Osteocyte (in vitro differentiated cells): ENCODE measurements at places on chromosomes 12 and 14.

DNA sequence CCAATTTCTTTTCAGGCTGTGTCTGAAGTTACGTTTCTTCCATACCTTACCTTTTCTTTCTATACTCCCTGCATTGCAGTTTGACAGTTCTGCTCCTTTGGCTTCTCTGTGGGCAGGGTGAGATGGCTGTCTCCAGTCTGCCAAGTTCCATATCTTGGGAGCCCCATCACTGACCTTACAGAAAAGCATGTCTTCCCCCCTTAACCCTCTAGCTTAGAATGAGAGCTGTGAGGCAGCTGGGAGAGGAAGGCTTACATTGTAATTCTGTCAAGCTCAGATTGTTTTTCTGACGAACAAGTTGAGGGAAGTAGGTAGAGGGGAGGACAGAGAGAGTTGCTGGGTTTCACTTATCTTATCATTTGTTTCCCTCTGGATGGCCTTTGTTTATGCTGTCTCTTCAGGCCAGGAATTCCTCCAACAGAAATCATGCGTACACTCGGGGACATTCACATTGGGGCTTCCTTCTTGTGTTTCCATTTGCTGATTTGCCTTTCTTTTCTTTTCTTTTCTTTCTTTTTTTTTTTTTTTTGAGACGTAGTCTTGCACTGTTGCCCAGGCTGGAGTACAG lies 9.3 kb downstream of the DAAM1 start:
- H3K36me3 ChIP-seq: no peaks in the 10 kb centered on the region
- peaks cover 25% of the 10 kb centered on the region for H3K4me1 ChIP-seq
- no peaks in the 10 kb centered on the region for H3K27me3 ChIP-seq
- H3K27ac ChIP-seq: no peak overlapping the region

DNA sequence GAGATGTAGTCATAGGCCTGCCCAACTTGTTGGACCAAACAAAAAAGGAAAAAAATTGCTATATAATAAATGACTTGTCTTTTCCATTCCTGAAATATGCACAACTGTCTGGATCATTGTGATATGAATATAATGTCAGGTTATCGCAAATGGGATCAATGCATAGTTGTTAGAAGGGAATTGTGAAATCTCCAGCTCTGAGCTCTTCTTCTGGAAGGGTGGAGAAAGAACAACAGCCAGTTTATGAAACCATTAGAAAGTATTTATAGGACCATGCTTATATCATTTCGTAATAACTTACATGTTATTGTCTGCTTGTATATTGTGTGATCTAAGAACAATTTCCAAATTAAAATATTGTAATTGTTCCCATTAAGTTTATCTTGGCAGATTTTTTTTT lies 35.7 kb upstream of the HIF1A start:
- no peaks in the 10 kb centered on the region for H3K27me3 ChIP-seq
- H3K4me3 ChIP-seq: no peak overlapping the region
- DNase-seq: no peak
- H3K27ac ChIP-seq: peak overlapping the region; percentile 89
- no peaks in the 10 kb centered on the region for H3K36me3 ChIP-seq

DNA sequence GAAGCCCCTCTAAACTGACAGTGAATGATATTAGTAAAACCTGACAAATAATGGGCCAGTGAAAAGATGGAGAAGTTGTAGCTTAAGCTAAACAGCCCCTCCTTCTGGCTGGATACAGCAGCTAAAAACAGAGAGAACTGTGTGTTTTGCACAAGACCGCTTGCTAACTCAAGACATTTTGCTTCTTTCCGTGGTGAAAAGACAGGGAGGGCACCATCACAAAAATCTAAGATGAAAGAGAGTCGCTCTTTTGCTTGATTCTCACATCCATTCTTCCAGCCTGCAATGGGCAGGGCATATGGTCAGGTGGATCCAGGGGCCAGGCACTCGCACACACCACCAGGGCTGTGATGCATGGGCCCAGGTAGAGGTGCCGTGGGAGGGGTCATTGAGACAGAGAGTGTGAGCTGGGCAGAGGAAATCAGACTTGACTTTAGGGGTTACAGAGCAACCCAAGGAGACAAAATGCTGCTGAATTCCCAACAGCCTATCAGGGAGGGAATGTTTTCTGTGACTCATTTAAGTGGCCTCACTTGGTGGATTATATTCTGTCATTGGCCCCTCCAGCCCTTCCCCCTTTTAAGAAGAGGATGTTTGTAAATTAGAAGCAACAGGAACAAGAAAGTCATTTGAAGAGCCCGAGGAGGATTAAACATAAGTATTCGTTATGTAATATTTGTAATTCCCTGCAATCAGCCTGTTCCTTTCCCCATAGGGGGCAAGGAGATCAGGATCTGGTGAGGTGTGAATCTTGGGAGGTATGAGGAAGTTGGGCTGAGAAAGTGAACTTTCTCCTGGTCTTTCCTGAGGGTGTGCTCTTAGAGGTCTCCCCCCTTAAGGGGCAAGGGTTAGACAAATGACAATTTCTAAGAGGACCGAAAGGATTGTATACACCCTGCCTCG lies 12.3 kb downstream of the EMP1 start:
- H3K36me3 ChIP-seq: peaks cover 1% of the 10 kb centered on the region
- peak overlapping the region; percentile 46 for H3K27ac ChIP-seq
- DNase-seq: no peak
- H3K4me1 ChIP-seq: peaks cover 73% of the 10 kb centered on the region
- no peaks in the 10 kb centered on the region for H3K27me3 ChIP-seq
- H3K4me3 ChIP-seq: no peak overlapping the region

DNA sequence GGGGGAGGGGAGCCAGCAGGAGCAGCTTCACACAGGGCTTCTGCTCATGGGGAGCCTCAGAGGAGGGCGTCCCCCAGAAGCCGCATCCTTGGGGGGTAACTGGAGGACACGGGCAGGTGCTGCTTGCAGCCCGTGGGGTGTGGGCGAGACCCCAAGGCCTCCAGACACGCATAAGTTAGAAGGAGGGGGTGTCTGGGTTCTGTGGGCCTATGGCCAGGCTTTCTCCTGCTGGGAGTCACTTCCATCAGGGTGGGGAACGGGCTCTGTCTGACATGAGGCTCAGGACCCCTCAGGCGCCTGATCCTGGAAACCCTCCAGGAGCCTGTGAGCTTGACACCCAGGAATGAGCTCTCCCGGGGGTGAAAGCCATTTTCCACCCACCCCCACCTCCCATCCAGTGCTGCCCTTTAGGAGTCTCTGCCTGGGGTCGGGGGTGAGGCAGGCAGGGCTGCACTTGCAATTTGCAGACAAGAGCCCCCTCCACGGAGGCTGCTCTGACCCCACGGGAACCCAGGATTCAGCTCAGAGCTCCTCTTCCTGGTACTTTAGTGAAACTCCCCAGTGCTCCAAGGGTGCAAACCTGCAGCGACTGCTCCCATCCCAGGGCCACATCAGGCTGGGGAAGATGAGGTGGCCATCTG lies 325.7 kb downstream of the ADGRD1 start:
- H3K27me3 ChIP-seq: no peaks in the 10 kb centered on the region
- no peak overlapping the region for H3K27ac ChIP-seq
- no peak for DNase-seq
- H3K4me1 ChIP-seq: no peaks in the 10 kb centered on the region
- no peak overlapping the region for H3K4me3 ChIP-seq
- H3K36me3 ChIP-seq: no peaks in the 10 kb centered on the region

GRCh38 chr14:34460841-34461240 lies 1.2 kb downstream of the SPTSSA start:
- H3K27me3 ChIP-seq: no peaks in the 10 kb centered on the region
- H3K36me3 ChIP-seq: peaks cover 3% of the 10 kb centered on the region
- no peak for DNase-seq
- peak overlapping the region; percentile 92 for H3K4me3 ChIP-seq

- no peak overlapping the region for H3K27ac ChIP-seq
- DNase-seq: no peak
- no peaks in the 10 kb centered on the region for H3K27me3 ChIP-seq
- peaks cover 22% of the 10 kb centered on the region for H3K4me1 ChIP-seq
These were observed 139.3 kb downstream of the TTC7B start for GRCh38 chr14:90676912-90677311.

DNA sequence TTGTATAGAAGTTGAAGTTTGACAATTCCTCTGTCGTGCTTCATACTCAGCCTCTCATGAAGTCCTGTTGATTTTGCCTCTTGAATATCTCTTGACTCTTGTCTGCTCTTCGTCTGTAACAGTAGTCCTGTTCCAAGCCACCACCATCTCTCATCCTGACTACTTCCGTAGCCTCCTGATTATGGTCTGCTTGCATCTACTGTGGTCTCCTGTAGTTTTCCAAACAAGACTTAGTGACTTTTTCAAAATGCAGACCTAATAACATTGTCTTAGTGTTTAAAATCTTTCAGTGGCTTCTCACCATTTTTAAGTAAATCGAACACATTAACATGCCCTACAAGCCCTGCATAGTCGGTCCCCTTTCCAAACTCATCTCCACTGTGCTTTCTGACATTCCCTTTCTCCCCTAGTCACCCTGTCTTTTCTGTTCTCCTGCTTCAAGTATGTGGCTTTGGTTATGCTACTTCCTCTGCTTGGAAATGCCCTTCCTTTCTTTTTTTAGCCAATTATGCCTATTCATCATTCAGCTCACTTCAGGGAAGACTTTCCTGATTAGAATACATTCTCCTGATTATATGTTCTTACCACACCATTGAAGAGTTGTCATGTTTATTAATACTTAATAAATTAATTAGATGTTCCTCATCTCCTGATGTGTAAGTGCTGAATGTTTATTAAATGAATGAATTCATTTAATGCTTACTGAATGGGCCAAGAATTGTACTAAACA lies 2.0 kb downstream of the SCYL2 start:
- DNase-seq: no peak
- no peaks in the 10 kb centered on the region for H3K36me3 ChIP-seq
- H3K27ac ChIP-seq: peak overlapping the region; percentile 90
- H3K27me3 ChIP-seq: no peaks in the 10 kb centered on the region
- H3K4me3 ChIP-seq: peak overlapping the region; percentile 99

GRCh38 chr12:112182499-112182898 lies 57.1 kb downstream of the TRAFD1 start:
- H3K27ac ChIP-seq: no peak overlapping the region
- no peak overlapping the region for H3K4me3 ChIP-seq
- H3K27me3 ChIP-seq: no peaks in the 10 kb centered on the region
- peaks cover 31% of the 10 kb centered on the region for H3K36me3 ChIP-seq
- DNase-seq: no peak

DNA sequence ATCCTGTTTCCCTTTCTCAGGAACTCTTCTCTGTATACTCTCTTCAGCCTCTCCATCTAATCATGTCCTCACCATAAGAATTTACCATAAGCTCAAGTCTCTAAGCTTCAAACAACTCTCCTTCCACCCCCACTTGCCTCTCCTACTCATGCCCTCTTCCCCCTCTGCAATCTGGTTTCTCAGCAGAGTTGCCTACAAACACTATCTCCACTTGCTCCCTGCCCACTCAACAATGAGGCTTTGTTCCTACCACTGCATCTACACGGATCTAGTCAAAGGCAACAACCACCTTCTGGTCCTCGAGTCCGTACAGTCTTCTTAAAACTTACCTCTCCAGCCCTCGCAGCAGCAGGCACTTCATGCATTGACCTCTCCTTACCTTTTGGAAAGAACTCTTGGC lies 17.2 kb upstream of the FBLN5 start:
- DNase-seq: no peak
- peaks cover 25% of the 10 kb centered on the region for H3K36me3 ChIP-seq
- peak overlapping the region; percentile 37 for H3K27ac ChIP-seq
- no peak overlapping the region for H3K4me3 ChIP-seq
- no peaks in the 10 kb centered on the region for H3K27me3 ChIP-seq

DNA sequence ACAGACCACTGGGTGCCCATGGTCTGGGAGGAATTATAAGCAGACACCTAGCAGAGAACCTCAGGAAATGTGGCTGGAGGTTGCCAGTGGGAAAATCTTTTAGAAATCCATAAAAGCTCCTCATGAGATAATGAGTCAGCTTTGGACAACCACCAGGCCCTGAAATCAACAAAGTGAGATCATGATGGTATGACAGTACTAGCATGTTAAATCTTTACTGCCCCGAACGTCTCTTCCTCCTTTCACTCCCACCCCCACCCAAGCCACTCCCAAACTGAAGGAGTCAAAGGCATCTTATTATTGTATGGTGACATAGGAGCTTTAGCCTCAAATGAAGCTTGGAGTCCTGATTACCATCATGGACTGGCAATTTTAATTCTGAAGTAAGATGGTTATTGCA lies 240.0 kb downstream of the DIO2 start:
- no peaks in the 10 kb centered on the region for H3K36me3 ChIP-seq
- H3K27ac ChIP-seq: no peak overlapping the region
- no peak overlapping the region for H3K4me3 ChIP-seq
- no peak for DNase-seq

- no peak overlapping the region for H3K4me3 ChIP-seq
- peaks cover 15% of the 10 kb centered on the region for H3K4me1 ChIP-seq
- peak overlapping the region; percentile 80 for H3K27ac ChIP-seq
- DNase-seq: no peak
- peaks cover 25% of the 10 kb centered on the region for H3K36me3 ChIP-seq
- H3K27me3 ChIP-seq: no peaks in the 10 kb centered on the region
These were observed 4.9 kb upstream of the ANKLE2 start for GRCh38 chr12:132766380-132767085.

GRCh38 chr12:52971679-52972329 lies 22.9 kb downstream of the KRT18 start:
- H3K36me3 ChIP-seq: no peaks in the 10 kb centered on the region
- peaks cover 30% of the 10 kb centered on the region for H3K4me1 ChIP-seq
- H3K27ac ChIP-seq: peak overlapping the region; percentile 17
- H3K4me3 ChIP-seq: no peak overlapping the region
- no peak for DNase-seq

GRCh38 chr12:30268041-30268440 lies 427.6 kb downstream of the IPO8 start:
- no peak for DNase-seq
- no peaks in the 10 kb centered on the region for H3K27me3 ChIP-seq

GRCh38 chr12:49962861-49963765 lies 1.4 kb downstream of the AQP5 start:
- H3K27me3 ChIP-seq: peaks cover 11% of the 10 kb centered on the region
- H3K4me3 ChIP-seq: no peak overlapping the region
- no peaks in the 10 kb centered on the region for H3K36me3 ChIP-seq
- peak; percentile 89 for DNase-seq
- H3K27ac ChIP-seq: peak overlapping the region; percentile 34
- H3K4me1 ChIP-seq: peaks cover 40% of the 10 kb centered on the region

DNA sequence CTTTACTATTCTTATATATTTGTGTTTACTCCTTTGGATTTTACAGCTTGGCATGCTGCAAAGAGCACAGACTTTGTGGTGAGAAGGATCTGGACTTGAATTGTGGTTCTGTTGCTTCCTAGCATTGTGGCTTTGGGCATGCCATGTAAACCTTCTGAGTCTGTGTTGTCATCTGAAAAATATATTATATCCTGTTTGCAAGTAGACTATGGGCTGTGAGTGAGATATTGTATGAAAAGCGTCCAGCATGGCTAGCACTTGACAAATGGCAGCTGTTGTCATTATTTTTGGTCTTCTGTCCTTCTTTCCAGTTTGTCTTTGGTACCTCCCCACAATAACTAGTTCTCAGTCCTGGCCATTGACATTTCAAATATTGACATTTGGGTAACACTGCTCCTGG lies 61.8 kb upstream of the DACT1 start:
- peaks cover 10% of the 10 kb centered on the region for H3K4me1 ChIP-seq
- no peak overlapping the region for H3K4me3 ChIP-seq
- no peak overlapping the region for H3K27ac ChIP-seq
- no peaks in the 10 kb centered on the region for H3K36me3 ChIP-seq
- no peaks in the 10 kb centered on the region for H3K27me3 ChIP-seq

- no peaks in the 10 kb centered on the region for H3K36me3 ChIP-seq
- H3K27ac ChIP-seq: peak overlapping the region; percentile 58
- H3K4me1 ChIP-seq: peaks cover 6% of the 10 kb centered on the region
- no peak for DNase-seq
- no peaks in the 10 kb centered on the region for H3K27me3 ChIP-seq
- peak overlapping the region; percentile 60 for H3K4me3 ChIP-seq
These were observed 404.9 kb downstream of the FLRT2 start for GRCh38 chr14:85934886-85935254.

GRCh38 chr12:104022786-104023185 lies 27.2 kb downstream of the GLT8D2 start:
- no peaks in the 10 kb centered on the region for H3K4me1 ChIP-seq
- H3K36me3 ChIP-seq: peaks cover 12% of the 10 kb centered on the region
- DNase-seq: no peak
- no peaks in the 10 kb centered on the region for H3K27me3 ChIP-seq
- H3K27ac ChIP-seq: no peak overlapping the region
- H3K4me3 ChIP-seq: no peak overlapping the region
